Calu3 (cell line): ENCODE measurements at places on chromosomes 13 and 19.

DNA sequence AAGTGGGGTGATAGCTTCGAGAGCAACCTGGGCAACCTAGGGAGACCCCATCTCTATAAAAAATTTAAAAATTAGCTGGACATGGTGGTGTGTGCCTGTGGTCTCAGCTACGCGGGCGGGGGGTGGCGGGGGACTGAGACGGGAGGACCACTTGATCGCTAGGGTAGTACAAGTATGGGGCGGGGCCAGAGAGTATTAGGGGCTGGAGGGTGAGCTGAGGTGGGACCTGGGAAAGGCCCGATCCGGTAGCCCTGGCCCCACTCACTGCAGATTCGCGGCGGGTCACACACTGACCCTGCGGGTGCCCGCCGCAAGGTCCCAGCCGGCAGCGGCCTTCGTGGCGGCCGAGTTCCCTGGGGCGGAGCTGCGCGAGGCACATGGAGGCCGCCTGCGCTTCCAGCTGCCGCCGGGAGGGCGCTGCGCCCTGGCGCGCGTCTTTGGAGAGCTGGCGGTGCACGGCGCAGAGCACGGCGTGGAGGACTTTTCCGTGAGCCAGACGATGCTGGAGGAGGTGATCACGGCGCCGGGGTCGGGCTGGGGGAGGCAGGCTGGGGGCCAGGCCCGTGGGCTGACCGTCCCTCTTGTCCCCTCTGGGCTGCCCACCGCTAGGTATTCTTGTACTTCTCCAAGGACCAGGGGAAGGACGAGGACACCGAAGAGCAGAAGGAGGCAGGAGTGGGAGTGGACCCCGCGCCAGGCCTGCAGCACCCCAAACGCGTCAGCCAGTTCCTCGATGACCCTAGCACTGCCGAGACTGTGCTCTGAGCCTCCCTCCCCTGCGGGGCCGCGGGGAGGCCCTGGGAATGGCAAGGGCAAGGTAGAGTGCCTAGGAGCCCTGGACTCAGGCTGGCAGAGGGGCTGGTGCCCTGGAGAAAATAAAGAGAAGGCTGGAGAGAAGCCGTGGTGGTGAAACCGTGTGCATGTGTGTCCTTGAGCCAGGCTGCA, 2.0 kb upstream of the ARHGAP45 start:
- peaks cover 10% of the 10 kb centered on the region for H3K4me1 ChIP-seq
- H3K36me3 ChIP-seq, result peaks cover 38% of the 10 kb centered on the region
- H3K27ac ChIP-seq, result no peak overlapping the region
- no peaks in the 10 kb centered on the region for H3K27me3 ChIP-seq

GRCh38 chr19:47626238-47626637, 17.3 kb downstream of the BICRA start:
- peaks cover 25% of the 10 kb centered on the region for H3K36me3 ChIP-seq
- no peak overlapping the region for H3K4me3 ChIP-seq
- no peaks in the 10 kb centered on the region for H3K27me3 ChIP-seq
- no peak for DNase-seq
- no peak overlapping the region for H3K27ac ChIP-seq

GRCh38 chr13:111950697-111951096, 116.3 kb upstream of the SOX1 start:
- no peak for DNase-seq
- H3K4me3 ChIP-seq, result no peak overlapping the region
- H3K27me3 ChIP-seq, result no peaks in the 10 kb centered on the region
- H3K36me3 ChIP-seq, result no peaks in the 10 kb centered on the region
- H3K4me1 ChIP-seq, result no peaks in the 10 kb centered on the region

DNA sequence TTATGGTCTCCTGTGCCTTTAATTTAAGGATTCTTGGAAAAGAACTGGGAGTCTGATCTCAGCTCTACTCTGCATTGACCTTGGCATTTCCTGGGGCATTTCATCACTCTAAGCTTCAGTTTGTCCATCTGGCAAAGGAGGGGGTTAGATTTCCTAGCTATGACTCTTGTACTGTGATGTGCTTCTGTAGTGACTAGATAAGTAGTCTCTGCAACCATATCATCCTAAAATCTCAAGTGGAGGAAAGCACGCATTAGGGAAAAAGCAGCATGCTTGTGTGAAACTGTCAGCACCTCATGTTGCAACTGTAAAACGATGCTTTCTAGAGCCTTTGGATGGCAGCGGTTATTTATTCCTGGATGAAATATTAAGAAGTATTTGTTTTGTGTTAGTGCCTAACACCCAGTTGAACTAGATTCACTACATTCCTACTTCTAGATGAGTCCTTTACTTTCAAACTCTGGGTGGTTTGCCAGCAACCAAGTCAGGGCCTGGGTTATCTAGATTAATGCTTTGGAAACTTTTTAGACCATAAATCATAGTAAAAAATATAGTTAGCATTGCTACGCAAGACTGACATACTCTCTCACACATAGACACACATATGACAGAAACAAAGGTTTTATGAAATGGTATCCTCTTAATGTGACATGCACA, 6.8 kb downstream of the WDFY2 start:
- no peaks in the 10 kb centered on the region for H3K27me3 ChIP-seq
- peak overlapping the region; percentile 33 for H3K27ac ChIP-seq
- peaks cover 13% of the 10 kb centered on the region for H3K4me1 ChIP-seq
- DNase-seq, result no peak
- no peaks in the 10 kb centered on the region for H3K36me3 ChIP-seq
- H3K4me3 ChIP-seq, result peak overlapping the region; percentile 43

- no peak for DNase-seq
- H3K27me3 ChIP-seq, result no peaks in the 10 kb centered on the region
- H3K36me3 ChIP-seq, result peaks cover 29% of the 10 kb centered on the region
- no peak overlapping the region for H3K4me3 ChIP-seq
Observed at GRCh38 chr19:6232601-6233055, 47.1 kb downstream of the MLLT1 start.

DNA sequence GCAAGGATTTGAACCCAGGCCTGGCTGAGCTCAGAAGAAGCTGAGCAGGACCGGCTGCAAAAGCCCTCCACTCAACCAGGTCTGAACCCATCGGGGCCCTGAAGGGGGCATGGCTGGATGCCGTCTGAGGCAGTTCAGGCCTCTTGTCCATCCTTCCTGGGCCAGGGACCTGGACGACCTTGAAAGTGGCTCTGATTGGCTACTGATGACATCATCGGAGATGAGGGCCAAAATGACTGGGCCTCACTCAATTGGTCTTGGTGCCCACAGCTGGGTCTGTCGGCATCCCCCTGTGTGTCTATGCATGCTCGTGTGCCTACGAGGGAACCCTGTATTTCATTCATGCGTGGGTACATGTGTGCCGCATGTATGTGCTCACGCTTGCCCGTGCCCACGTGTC, 71.8 kb downstream of the PTPRS start:
- no peaks in the 10 kb centered on the region for H3K27me3 ChIP-seq
- no peak overlapping the region for H3K27ac ChIP-seq
- H3K4me1 ChIP-seq, result no peaks in the 10 kb centered on the region
- H3K36me3 ChIP-seq, result peaks cover 4% of the 10 kb centered on the region
- no peak overlapping the region for H3K4me3 ChIP-seq
- no peak for DNase-seq

DNA sequence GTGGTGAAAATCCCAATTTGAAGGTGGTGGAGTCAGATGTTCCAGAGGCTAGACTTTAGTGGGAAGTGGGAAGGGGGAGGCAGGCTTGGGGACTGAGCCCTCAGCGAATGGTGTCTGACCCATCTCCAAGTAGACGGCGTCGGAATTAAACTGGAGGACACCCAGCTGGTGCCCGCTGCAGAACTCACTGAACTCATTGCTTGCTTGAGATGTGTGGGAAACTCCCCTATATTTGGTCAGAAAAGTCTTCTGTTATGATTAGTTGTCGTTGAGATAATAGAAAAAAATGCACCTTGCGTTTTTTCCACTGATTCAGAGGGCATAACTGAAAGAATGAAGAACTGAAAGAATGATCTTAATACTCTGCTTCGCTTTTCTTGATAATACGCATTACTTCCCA, 871 bp upstream of the ZNF583 start:
- no peak for DNase-seq
- H3K27ac ChIP-seq, result peak overlapping the region; percentile 42
- H3K36me3 ChIP-seq, result peaks cover 16% of the 10 kb centered on the region
- peaks cover 15% of the 10 kb centered on the region for H3K4me1 ChIP-seq
- peak overlapping the region; percentile 78 for H3K4me3 ChIP-seq
